Activated CD4-positive, alpha-beta memory T cell treated with anti-CD3 and anti-CD28 coated beads, Interleukin-2, amount 10 ng/mL, durations not matched to agents 7 days and 5 days (primary cell): ENCODE measurements at places on chromosomes 12 and 14.

GRCh38 chr12:123083661-123084571, 67.0 kb downstream of the PITPNM2 start:
- DNase-seq = no peak

DNA sequence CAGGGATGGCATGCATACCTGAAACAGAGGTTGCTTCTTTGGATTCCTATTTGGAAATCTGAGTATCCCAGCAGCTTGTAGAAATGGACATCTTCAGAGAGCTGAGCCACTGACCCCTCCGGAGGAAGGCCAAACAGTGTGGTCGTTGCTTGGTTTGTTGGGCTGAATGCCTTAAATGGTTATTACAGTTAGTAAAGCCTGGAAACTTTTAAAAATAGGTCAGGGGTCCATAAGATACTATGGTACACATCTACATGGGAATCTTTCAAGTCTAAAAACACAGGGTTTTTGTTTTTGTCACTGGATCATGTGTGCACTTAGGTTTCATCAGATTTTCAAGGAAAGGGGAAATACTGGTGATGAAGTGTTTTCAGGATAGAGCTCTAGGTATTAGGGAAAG, 7.7 kb downstream of the DYRK2 start:
- no peak for DNase-seq

DNA sequence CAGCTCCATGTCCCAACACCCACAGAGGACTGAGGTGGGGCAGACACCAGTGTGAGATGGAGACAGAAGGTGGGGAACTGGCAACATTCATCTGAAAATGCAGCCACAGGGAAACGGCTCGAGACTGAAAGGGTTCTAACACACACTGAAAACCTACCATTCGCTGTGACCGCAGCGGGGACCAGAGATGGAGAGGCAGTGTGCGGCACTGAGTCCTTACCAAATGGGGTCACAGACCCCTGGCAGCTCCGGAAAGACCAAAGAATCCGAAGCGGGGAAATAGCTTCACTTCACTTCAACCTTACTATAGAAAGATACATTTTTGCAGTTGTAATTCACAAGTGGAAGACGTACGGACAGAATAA, 9.6 kb downstream of the BAG5 start:
- no peak for DNase-seq

DNA sequence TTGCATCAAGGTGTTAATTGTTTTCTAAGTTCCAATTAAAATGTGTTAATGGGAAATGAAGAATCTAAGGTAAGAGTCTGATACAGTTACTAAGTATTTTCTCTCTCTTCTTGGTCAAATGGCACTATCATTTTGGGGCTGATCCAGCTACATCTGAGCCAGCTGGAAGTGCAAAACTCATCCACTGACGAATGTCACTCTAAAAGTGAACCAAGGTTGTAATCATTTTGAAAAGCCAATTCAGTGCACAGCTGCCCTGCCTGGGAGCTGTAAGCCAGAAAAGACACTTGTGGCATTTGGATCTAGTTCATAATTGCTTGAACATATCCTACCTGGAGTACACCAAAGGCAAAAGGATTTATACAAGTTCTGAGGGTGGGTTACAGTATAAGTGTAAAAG, 1011.3 kb downstream of the AACS start:
- DNase-seq = no peak

- DNase-seq = peak; percentile 40
Measured at GRCh38 chr14:61388173-61388975, 67.0 kb downstream of the PRKCH start.

DNA sequence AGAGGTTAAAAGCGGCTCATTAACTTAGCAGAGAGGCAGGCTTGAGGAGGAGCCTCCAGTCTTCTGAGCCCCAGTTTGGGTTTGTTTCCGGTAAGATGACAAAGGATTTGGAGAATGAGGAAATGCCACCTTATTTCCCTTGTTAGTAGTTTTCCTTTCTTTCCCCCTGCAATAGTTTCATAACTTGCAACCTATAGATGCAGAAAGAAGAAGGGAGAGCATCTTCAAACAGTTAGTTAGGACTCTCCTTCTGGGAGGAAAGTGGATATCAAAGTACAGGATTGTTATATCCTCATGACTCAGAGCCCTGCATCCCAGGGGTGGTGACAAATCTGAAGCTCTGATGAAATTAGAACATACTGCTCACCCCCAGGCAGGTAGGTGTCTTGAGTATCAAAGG, 180.7 kb upstream of the SLC38A2 start:
- DNase-seq = no peak

DNA sequence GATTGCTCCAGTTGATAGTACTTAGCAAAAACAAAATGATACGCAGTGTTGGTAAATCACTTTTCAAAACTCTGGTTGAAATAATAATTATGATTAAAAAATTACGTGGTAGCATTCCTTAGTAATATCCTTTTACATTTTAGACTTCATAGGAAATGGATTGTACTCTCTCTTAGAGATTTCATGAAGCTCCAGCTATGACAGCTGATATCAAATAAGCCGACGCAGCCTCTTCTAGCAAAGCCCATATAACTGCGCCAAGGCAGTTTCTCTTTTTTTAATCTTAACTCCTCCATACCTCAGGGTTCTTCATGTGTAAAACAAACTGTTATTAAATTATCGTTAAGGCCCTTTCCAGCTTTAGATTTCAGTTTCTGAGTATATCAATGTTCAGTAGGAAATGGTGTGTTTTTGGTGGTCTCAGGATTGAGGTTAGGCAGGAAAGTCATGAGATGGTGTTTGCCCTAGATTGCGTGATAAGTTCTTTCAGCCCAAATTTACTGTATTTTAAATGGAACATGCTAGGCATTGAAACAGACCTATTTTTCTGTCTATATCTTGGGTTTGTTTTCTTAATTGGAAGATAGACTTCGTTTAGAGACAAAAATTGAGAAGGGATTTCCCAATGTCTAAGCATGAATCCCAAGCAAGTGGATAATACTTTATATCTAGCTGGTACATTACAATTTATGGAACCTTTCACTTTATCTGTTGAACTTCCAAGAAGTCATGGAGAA, 902 bp upstream of the CFL2 start:
- DNase-seq = no peak

DNA sequence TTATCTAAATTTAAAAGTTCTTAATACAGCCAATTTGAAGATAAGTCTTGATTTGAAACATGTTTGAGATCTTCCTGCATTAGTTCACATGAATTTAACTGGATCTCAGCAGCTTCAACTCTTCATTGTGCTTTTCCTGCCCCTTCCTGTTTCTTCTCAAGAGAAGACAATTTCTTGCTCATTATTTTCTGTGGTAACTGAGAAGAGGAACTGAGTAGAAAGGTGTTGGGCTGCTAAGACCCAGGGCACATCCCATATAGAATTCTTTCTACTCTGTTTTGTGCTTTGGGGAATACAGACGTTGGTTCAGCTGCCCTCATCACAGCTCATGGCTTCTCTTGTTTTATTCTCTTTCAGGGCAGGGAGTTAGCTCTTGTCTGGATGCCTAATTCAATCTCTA, 110.2 kb downstream of the SNAPC1 start:
- no peak for DNase-seq

DNA sequence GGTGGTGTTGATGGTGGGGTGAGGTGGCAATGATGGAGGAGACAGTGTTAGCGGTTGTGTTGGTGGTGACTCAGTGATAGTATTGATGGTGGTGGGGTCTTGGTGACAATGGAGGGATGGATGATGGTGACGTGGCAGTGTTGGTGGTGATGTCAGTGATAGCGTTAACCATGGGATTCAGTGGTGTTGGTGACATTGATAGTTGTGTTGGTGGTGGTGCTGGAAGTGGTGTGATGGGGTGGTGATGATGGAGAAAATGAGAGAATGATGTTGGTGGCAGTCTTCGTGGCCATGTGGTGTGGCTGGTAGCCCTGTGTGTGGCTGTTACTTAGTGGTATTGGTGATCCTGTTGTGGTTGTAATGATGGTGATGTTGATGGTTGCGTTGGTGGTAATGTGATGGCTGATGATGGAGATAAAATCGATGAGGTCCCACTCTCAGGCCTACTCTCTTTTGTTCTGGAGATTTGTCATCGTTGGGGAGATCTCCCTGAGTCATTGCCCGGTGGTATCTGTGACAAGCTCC, 2.6 kb downstream of the DTX1 start:
- no peak for DNase-seq

DNA sequence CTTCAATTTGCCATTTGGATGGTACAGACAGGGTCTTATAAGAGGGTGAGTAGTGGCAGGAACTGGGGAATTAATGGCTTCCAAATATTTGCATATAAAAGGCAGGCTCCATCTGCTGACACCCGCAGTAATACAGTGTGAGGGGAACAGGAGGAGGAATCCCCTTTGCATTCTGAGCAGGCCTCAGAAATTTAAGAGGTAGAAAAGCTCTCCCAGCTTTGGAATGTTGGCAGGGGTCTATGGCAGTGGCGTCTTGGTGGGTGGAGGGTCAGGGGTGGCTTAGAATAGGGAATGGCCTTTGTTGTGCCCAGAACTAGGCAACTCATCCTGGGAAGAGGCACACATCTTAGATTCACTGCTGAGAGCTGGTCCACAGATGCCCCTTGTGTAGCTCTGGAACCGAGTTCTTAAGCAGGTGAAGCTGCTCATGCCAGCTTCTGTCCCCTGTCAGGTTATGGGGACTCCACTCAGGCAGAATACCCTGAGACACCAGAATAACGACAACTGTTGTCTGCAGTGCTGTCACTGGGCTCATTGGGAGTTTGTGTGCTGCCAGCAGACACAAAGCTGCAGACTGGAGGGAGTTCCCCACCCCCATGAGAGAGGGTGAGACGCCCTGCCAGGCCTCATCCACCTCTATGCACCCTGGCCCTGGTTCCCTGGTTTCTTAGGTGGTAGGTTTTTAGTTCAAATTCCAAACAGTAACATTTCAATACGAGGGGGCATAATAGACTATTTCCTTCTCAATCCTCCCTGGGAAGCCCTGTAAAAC, 190.2 kb downstream of the MON2 start:
- DNase-seq = no peak

- DNase-seq = no peak
Measured at GRCh38 chr12:117208206-117208605, 17.9 kb upstream of the FBXO21 start.

- DNase-seq = no peak
Measured at GRCh38 chr12:113097716-113098440, 37.7 kb downstream of the RASAL1 start.

DNA sequence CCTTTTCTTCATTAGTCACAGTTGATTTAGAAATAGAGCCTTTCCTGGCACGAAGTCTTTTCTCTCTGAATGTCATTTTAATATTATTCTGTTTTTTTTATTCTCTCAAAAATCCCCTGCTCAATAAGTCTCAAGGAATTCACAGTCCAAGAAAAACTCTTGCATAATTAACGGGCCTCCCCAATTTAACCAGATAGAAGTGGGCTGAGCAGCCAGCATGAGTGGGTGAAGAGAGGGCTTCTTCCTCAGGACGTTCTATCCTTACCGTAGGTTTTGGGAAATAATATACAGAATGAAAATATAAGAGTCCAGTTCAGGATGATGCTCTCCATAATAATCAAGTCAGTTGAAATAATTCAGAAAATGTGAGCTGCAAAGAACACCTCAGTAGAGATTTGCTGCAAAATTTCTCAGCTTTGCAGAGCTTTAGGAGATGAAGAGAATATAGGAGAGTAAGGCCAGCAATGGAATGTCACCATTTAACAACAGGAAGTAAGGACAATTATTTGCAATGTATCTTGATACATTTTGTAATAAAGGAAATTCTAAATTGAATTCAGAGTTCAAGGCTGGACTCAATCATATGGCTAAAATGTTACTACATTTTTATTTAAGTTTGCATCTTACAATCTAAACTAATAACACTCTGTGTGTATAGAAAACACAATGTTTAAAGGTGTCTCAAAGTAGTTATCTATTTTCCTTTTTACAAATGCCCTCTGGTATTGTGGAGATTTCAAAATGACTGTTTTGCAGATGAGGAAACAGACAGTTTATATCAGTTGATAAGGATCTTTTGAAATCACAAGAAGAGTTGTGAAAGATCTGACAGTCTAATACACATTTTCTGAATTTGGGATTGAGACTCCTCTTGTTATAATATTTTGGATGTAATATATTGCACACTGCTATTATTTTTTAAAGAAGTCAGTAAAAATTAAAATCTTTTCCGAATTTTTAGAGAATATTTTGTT, 1724.1 kb upstream of the SEL1L start:
- no peak for DNase-seq

GRCh38 chr14:95559203-95559602, 24.4 kb downstream of the GLRX5 start:
- no peak for DNase-seq

DNA sequence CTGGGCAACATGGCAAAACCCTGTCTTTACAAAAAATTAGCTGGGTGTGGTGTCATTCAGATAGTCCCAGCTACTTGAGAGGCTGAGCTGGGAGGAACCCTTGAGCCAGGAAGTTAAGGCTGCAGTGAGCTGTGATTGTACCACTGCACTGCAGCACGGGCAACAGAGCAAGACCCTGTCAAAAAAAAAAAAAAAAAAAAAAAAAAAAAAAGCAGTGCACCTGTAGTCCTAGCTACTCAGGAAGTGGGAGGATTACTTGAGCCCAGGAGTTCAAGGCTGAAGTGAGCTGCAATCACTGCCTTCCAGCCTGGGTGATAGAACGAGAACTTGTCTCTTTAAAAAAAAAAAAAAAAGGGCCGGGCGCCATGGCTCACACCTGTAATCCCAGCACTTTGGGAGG, 5.6 kb downstream of the REM2 start:
- peak; percentile 28 for DNase-seq

DNA sequence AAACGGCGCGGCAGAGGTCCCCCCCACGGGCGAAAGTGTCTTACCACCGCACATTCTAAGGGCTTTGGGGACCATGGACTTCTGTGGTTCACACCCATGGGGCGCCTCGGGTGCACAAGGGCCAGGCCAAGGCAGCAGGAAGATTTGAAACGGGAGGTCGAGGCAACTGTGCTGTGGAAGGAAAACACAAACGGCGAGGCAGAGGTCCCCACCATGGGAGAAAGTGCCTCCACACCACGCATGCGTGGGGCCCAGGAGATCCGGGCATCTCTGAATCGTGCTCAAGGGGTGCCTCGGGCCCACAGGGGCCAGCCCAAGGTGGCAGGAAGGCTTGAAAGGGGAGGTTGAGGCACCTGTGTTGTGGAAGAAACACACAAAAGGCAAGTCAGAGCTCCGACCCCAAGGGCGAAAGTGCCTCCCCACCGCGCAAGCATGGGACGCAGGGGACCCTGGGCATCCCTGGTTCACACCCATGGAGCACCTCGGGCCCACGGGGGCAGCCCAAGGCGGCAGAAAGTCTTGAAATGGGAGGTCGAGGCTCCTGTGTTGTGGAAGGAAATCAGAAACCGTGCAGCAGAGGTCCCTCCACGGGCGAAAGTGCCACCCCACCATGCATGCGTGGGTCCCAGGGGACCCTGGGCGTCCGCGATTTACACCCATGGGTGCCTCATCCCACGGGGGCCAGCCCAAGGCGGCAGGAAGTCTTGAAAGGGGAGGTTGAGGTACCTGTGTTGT, 371.0 kb downstream of the ALG10 start:
- no peak for DNase-seq
